ENCODE measurements at places on chromosomes 11 and 22. TPM values are rescaled to one million over a fixed set of nuclear protein-coding genes. Genes with fewer than 3 reads are reported as not detected.

Gene ANAPC15
- 67.4 TPM for total RNA-seq

Gene CYTH4
- 33.2 TPM for total RNA-seq

Gene ARCN1
- 134 TPM for total RNA-seq

Gene LRRC55
- not detected for total RNA-seq

Gene SMTNL1
- total RNA-seq = not detected

GRCh38 chr22:33389936-33390335, 331.8 kb upstream of the SYN3 start:
- H3K36me3 ChIP-seq = no peaks in the 10 kb centered on the region
- H3K4me1 ChIP-seq = no peaks in the 10 kb centered on the region
- H3K27me3 ChIP-seq = no peaks in the 10 kb centered on the region
- H3K27ac ChIP-seq = no peak overlapping the region
- no peak for DNase-seq
- H3K4me3 ChIP-seq = no peak overlapping the region

- H3K36me3 ChIP-seq = peaks cover 30% of the 10 kb centered on the region
- no peak for DNase-seq
- H3K4me1 ChIP-seq = no peaks in the 10 kb centered on the region
Measured at GRCh38 chr11:117366248-117366647, 38.6 kb downstream of the CEP164 start.

DNA sequence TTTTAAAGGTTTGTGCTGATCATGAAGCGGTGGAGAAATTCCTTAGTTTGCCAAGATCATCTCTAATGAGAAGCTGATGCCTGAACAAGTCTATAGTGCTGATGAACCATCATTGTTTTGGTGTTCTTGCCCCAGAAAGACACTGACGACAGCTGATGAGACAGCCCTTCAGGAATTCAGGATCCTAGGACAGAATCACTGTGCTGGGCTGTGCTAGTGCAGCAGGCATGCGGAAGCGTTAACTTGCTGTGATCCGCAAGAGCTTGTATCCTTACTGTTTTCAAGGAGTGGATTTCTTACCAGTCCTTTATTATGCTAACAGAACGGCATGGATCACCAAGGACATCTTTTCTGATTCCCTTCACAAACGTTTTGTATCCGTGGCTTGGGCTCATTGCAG, 104.1 kb downstream of the TBC1D22A start:
- DNase-seq = no peak
- peaks cover 5% of the 10 kb centered on the region for H3K4me1 ChIP-seq
- no peak overlapping the region for H3K4me3 ChIP-seq
- peaks cover 52% of the 10 kb centered on the region for H3K36me3 ChIP-seq
- no peak overlapping the region for H3K27ac ChIP-seq
- no peaks in the 10 kb centered on the region for H3K27me3 ChIP-seq

GRCh38 chr11:10503221-10503620, 37.8 kb downstream of the RNF141 start:
- H3K27ac ChIP-seq = no peak overlapping the region
- no peak overlapping the region for H3K4me3 ChIP-seq
- H3K36me3 ChIP-seq = peaks cover 27% of the 10 kb centered on the region
- H3K27me3 ChIP-seq = no peaks in the 10 kb centered on the region
- no peaks in the 10 kb centered on the region for H3K4me1 ChIP-seq

DNA sequence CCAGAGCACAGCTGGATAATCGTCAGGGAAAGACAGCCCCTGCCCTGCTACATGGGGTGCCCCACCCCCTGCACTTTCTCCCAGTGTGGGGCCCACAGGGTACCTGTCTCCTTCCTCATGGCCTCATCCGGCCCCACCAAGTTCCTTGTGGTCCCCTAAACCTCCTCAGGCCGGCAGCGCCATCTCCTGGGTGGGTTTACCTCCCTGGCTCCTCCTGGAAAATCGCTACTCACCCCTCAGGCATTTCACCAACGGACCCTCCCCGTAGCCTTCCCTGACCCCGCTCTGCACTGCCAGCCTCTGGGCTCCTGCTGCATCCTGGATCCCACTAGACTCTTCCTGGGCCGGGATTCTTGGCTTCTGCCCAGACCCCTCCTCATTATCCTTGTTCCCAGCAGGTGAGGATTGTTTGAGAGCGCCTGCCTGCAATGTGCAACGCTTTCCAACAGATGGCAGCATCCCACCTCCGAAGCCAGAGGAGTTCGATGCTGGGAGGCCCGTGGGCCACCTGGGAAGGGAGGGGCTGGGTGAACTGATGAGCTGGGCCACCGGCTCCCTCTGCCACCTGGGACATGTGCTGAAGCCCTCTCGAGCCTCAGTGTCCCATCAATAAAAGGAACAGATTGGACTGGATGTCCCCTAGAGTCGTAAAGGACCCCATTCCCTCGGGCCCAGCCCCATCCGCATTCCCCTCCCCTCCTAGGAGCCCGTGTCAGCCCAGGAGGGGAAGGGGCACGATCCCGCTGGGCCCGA, 44.2 kb upstream of the TTLL12 start:
- no peaks in the 10 kb centered on the region for H3K27me3 ChIP-seq
- H3K27ac ChIP-seq = no peak overlapping the region
- no peak overlapping the region for H3K4me3 ChIP-seq
- H3K4me1 ChIP-seq = peaks cover 5% of the 10 kb centered on the region

DNA sequence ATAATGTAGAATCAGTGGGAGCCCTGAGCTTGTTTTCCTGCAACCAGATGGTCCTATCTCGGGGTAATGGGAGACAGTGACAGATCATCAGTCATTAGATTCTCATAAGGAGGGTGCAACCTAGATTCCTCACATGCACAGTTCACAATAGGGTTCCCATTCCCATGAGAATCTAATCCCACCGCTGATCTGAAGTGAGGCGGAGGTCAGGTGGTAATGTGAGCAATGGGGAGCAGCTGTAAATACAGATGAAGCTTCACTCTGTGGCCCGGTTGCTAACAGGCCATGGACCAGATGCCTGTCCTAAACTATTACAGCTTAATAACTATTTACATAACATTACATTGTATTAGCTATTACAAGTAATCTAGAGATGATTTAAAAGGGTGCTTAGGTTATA, 17.0 kb downstream of the DIXDC1 start:
- no peak overlapping the region for H3K4me3 ChIP-seq
- H3K36me3 ChIP-seq = peaks cover 3% of the 10 kb centered on the region
- no peak overlapping the region for H3K27ac ChIP-seq
- no peak for DNase-seq
- H3K27me3 ChIP-seq = no peaks in the 10 kb centered on the region

All from activated CD8-positive, alpha-beta T cell treated with anti-CD3 and anti-CD28 coated beads for 36 hours (primary cell).